ENCODE measurements at places on chromosomes 11 and 22.

GRCh38 chr11:135004495-135004894 is 592.5 kb upstream of the B3GAT1 start:
- DNase-seq: no peak

- DNase-seq: peak; percentile 70
Observed at GRCh38 chr11:2305140-2305778, 3.4 kb downstream of the TSPAN32 start.

GRCh38 chr11:61406067-61406466 is 13.7 kb downstream of the TMEM216 start:
- no peak for DNase-seq

- DNase-seq: no peak
Observed at GRCh38 chr11:66852466-66853241, 4.2 kb upstream of the LRFN4 start.
